Bronchial smooth muscle cell (primary cell): ENCODE measurements at places on chromosomes 4 and X. TPM values are rescaled to one million over a fixed set of nuclear protein-coding genes. Genes with fewer than 3 reads are reported as not detected.

The WAS gene
- 0.26 and 0.32 TPM in 2 replicates for total RNA-seq

The BST1 gene
- total RNA-seq, result 8.7 and 12.1 TPM in 2 replicates

The FDCSP gene
- not detected in 2 replicates for total RNA-seq

The HTRA3 gene
- total RNA-seq, result 8.7 and 45.5 TPM in 2 replicates

The MAGED4 gene
- 21.8 and 32.6 TPM in 2 replicates for total RNA-seq

The PLS3 gene
- total RNA-seq, result 141 and 182 TPM in 2 replicates

The AFF2 gene
- total RNA-seq, result 0.79 TPM in 1 of 2 replicates, not detected in the other

The PF4V1 gene
- total RNA-seq, result 1.9 and 12.0 TPM in 2 replicates

The HPGD gene
- total RNA-seq, result 0.34 and 0.47 TPM in 2 replicates

The TNIP3 gene
- 0.32 and 0.43 TPM in 2 replicates for total RNA-seq

The LINC00632 gene
- total RNA-seq, result 2.3 and 2.4 TPM in 2 replicates

The CXCL13 gene
- not detected in 2 replicates for total RNA-seq

The SERPINA7 gene
- total RNA-seq, result not detected in 2 replicates

The HSFX4 gene
- not detected in 2 replicates for total RNA-seq

The MSANTD1 gene
- total RNA-seq, result 0.32 and 0.60 TPM in 2 replicates

The HEPH gene
- total RNA-seq, result 58.8 and 70.2 TPM in 2 replicates

The MAGEB4 gene
- not detected in 2 replicates for total RNA-seq

The GAGE1 gene
- not detected in 2 replicates for total RNA-seq

The HSFX3 gene
- not detected in 2 replicates for total RNA-seq

The ATOH1 gene
- total RNA-seq, result not detected in 2 replicates

The MAGEC3 gene
- not detected in 2 replicates for total RNA-seq

The SATL1 gene
- total RNA-seq, result not detected in 2 replicates

The FAM47A gene
- not detected in 2 replicates for total RNA-seq

The DMP1 gene
- not detected in 2 replicates for total RNA-seq

The PAGE1 gene
- total RNA-seq, result not detected in 2 replicates

The SSX3 gene
- not detected in 2 replicates for total RNA-seq

The DLG3 gene
- total RNA-seq, result 18.8 and 30.7 TPM in 2 replicates

The GK gene
- total RNA-seq, result 21.6 and 24.3 TPM in 2 replicates

The COL4A6 gene
- 0.09 and 1.1 TPM in 2 replicates for total RNA-seq

The PABPC4L gene
- total RNA-seq, result 0.09 and 0.47 TPM in 2 replicates

The ARMCX4 gene
- 5.7 and 5.8 TPM in 2 replicates for total RNA-seq

The ARL13A gene
- not detected in 2 replicates for total RNA-seq

The NXF2B gene
- total RNA-seq, result not detected in 2 replicates
